ENCODE measurements at places on chromosomes 3 and 15. TPM values are rescaled to one million over a fixed set of nuclear protein-coding genes. Genes with fewer than 3 reads are reported as not detected.

Gene PLIN1
- total RNA-seq: 0.17 TPM

Gene SENP8
- total RNA-seq: 5.0 TPM

Gene CCK
- not detected for total RNA-seq

Gene CYP8B1
- total RNA-seq: not detected

Gene IL12A
- 1.3 TPM for total RNA-seq

Gene CCR3
- not detected for total RNA-seq

DNA sequence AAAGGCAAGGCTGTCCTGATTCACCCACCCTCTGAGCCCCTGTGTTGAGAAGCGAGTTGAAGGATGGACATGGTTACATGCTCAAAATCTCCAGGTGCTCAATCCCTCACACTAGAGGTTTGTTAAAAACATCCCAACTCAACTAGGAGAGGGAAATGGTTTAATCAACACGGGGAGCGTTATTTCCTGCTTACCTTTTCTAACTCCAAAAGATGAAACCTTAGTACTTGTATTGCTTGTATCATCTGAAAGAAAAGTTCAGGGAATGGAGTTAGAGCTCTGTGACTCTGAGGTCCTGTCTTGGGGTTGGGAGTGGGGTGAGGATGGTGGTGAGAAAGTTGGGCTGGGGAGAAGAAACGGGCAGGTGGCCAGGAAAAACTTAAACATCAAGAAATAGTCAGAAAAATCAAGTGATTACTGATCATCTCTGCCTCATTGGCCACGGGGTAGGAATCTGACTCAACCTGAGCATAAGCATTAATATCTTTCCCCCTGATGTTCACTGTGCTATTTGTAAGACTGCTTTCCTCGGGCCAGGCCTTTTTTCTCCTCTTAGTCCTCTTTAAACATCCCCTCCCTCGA is 5.9 kb downstream of the MEIS2 start:
- no peak overlapping the region for H3K4me3 ChIP-seq
- DNase-seq: no peak
- peaks cover 23% of the 10 kb centered on the region for H3K36me3 ChIP-seq
- H3K27me3 ChIP-seq: no peaks in the 10 kb centered on the region
- H3K4me1 ChIP-seq: peaks cover 28% of the 10 kb centered on the region
- no peak overlapping the region for H3K27ac ChIP-seq

DNA sequence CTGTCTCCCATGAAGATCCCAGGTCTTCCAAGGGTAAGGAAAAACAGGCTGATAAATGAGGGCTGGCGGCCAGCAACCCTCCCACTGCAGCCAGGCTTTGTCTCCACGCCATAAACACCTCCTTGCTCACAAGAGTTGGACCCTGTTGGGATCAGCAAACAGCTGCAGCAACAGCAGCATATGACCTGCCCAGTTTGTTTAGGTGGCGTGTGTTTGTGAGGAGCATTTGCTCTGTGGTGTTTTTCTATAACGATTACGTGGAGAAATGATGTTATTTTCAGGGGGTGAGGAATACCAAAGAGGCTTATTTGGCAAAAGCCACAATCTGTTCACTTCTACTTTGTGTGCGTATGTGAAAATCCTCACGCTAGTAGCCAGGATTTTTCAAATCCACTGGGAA is 58.5 kb downstream of the RFTN1 start:
- H3K4me1 ChIP-seq: no peaks in the 10 kb centered on the region
- H3K27ac ChIP-seq: no peak overlapping the region
- no peaks in the 10 kb centered on the region for H3K27me3 ChIP-seq
- H3K4me3 ChIP-seq: no peak overlapping the region

GRCh38 chr15:64157599-64158125 is 5.2 kb downstream of the PPIB start:
- H3K36me3 ChIP-seq: peaks cover 78% of the 10 kb centered on the region

DNA sequence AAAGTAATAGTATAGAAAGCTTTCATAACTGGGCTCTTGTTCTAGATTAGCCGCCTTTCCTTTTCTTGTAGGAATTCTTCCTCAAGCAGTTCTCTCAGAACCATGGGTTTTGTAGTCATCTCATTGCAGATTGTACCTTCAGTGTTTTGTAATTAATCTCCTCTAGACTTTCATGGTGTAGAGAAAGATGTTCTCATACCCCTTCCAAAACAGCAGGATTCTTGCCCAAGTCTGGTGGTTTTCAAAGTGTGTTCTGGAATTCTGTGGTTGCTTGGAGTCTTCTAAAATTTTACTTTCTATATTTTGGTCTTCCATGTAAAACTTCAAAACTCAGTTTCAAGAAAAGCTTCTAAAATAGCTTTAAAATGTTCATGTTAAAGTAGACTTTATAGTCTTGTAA is 293.8 kb downstream of the PTPRG start:
- H3K27me3 ChIP-seq: no peaks in the 10 kb centered on the region
- no peak for DNase-seq
- no peaks in the 10 kb centered on the region for H3K36me3 ChIP-seq

- no peak for DNase-seq
- H3K27me3 ChIP-seq: no peaks in the 10 kb centered on the region
- H3K27ac ChIP-seq: peak overlapping the region; percentile 49
Measured at GRCh38 chr3:11552289-11553264, 91.1 kb downstream of the VGLL4 start.

GRCh38 chr3:136658946-136659682 is 93.1 kb downstream of the STAG1 start:
- peaks cover 11% of the 10 kb centered on the region for H3K36me3 ChIP-seq
- no peaks in the 10 kb centered on the region for H3K4me1 ChIP-seq
- DNase-seq: no peak
- H3K4me3 ChIP-seq: no peak overlapping the region

DNA sequence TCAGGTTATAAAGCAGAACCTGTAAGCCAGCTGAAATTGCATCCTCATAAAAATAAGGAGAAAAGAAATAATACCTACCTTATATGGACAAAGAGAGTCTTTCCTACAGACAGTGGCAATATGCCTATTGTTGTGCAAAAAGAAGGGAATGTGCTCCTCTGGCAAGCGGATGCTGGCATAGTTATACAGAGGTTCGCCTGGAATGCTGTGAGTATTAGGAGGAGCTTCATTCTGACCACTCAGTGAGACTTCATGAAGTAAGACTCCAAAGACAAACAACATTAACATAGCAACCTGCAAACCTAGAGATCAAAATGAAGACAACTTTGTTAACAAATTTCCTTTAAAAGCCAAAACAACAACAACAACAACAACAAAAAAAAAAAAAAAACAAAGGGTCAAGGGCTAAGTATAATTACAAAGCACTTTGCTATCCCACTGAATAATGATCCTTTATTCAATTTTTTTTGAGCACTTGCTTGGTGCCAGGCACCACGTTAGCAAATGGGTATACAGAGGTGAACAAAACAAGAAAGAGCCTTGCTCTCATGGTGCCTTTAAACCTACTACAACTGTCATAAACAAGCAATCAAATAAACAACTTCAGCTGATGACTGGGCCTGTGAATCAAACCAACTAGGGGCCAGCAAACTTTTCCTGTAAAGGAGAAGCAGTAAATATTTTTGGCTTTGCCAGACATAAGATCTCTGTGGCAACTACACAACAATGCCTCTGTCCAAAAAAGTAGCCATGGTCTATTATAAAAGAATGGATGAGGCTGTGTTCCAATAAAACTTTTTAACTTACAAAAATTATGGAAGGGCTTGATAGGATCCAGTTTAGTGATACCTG is 3.7 kb downstream of the EOGT start:
- H3K4me3 ChIP-seq: no peak overlapping the region
- DNase-seq: peak; percentile 35
- peaks cover 58% of the 10 kb centered on the region for H3K36me3 ChIP-seq
- peak overlapping the region; percentile 3 for H3K27ac ChIP-seq
- no peaks in the 10 kb centered on the region for H3K27me3 ChIP-seq

DNA sequence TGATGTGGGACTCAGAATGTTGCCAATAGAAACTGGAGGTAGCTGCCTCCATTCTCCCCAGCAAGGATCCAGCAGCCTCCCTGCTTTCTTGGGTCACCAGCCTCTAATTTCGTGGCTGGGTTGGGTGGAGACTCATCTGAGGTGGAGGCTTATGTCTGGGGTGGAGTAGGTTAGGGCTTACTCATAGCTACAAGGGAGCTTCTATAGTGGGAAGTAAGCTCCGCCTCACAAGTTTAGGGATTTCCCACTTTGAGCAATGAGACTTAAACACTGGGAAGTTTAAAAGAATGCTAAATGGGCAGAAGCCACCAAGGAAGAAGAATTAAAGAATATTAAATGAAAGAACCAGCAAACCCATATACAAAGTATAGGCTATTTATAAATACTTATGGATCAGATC is 63.8 kb downstream of the GJD2 start:
- H3K36me3 ChIP-seq: no peaks in the 10 kb centered on the region
- no peaks in the 10 kb centered on the region for H3K27me3 ChIP-seq
- peaks cover 31% of the 10 kb centered on the region for H3K4me1 ChIP-seq
- peak; percentile 55 for DNase-seq
- H3K4me3 ChIP-seq: no peak overlapping the region

DNA sequence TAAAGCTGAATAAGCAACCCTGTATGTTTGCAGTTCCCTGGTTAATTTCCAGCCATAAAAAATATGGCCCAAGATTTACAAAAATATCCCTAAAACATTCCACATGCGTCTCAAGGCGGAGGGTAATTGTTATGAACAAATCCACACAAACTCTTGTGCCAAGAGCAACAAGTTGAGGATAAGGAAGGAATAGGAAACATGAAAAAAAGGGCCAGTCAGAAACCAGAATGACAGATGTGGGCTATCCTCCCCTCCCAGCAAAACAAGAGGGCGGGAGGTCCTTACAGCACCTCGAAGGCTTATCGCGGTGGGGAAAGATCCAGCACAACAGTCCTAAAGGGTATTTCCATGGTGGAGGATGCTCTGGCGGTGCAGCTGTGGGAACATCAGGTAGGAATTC is 155.6 kb upstream of the HES1 start:
- H3K27ac ChIP-seq: peak overlapping the region; percentile 40
- peaks cover 38% of the 10 kb centered on the region for H3K4me1 ChIP-seq
- no peak for DNase-seq
- H3K27me3 ChIP-seq: peaks cover 7% of the 10 kb centered on the region
- H3K36me3 ChIP-seq: no peaks in the 10 kb centered on the region

DNA sequence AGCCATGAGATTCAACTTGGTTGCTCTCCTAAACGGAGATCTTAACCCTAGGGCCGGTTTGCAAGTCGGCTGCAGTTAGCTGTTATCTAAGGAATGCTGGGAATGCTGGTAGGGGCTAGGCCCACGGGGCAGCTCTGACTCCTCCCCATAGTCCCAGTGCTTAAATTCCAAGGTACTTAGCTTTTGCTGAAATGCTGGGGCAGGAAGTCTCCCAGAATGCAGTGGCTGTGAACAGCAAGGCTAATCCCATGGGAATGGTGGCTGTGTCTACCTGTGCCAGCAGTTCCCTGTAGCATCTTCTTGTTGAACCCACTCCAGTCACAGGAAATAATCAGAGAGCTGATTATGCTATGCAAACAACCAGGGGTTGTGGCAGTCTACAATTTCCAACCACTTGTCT is 102.5 kb upstream of the TJP1 start:
- H3K4me1 ChIP-seq: peaks cover 29% of the 10 kb centered on the region
- DNase-seq: no peak
- no peaks in the 10 kb centered on the region for H3K36me3 ChIP-seq
- no peaks in the 10 kb centered on the region for H3K27me3 ChIP-seq
- H3K4me3 ChIP-seq: no peak overlapping the region

- H3K4me1 ChIP-seq: no peaks in the 10 kb centered on the region
- DNase-seq: peak; percentile 11
- H3K4me3 ChIP-seq: no peak overlapping the region
- no peak overlapping the region for H3K27ac ChIP-seq
Measured at GRCh38 chr3:186268616-186269448, 93.2 kb downstream of the DGKG start.

DNA sequence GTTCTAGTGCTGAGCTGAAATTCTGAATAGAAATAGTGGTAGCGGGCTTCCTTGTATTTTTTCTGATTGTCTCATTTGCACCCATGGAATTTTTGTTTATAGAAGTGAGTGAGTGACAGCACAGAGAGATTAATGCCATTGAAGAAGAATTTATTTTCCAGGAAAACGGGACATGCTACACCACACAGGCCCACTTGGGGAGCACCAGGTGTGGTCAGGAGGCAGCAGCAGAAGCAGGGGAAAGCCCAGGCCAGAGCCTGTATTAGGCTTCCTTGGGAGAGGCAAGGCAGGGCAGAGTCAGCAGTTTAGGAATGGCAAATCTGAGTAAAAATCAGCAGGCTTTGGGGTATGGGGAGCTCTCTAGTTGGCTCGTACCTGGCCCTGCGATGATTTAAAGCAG is 88.4 kb upstream of the ATP11B start:
- H3K27ac ChIP-seq: no peak overlapping the region
- no peaks in the 10 kb centered on the region for H3K36me3 ChIP-seq
- H3K4me1 ChIP-seq: no peaks in the 10 kb centered on the region
- DNase-seq: no peak
- H3K27me3 ChIP-seq: no peaks in the 10 kb centered on the region
- no peak overlapping the region for H3K4me3 ChIP-seq

GRCh38 chr3:109072194-109072593 is 45.7 kb downstream of the MORC1 start:
- no peaks in the 10 kb centered on the region for H3K27me3 ChIP-seq
- H3K4me1 ChIP-seq: no peaks in the 10 kb centered on the region
- no peak for DNase-seq
- H3K36me3 ChIP-seq: peaks cover 6% of the 10 kb centered on the region
- H3K27ac ChIP-seq: no peak overlapping the region

- peaks cover 39% of the 10 kb centered on the region for H3K36me3 ChIP-seq
- peaks cover 5% of the 10 kb centered on the region for H3K4me1 ChIP-seq
Measured at GRCh38 chr3:38119821-38120692, 16.9 kb downstream of the ACAA1 start.

- H3K4me1 ChIP-seq: no peaks in the 10 kb centered on the region
- no peak overlapping the region for H3K27ac ChIP-seq
- no peaks in the 10 kb centered on the region for H3K36me3 ChIP-seq
- peaks cover 99% of the 10 kb centered on the region for H3K27me3 ChIP-seq
Measured at GRCh38 chr15:66149871-66150270, 103.7 kb downstream of the MEGF11 start.

GRCh38 chr15:57784081-57784511 is 77.6 kb downstream of the POLR2M start:
- H3K4me1 ChIP-seq: peaks cover 6% of the 10 kb centered on the region
- H3K36me3 ChIP-seq: no peaks in the 10 kb centered on the region
- no peak overlapping the region for H3K4me3 ChIP-seq
- no peaks in the 10 kb centered on the region for H3K27me3 ChIP-seq
- no peak for DNase-seq

GRCh38 chr3:27031476-27031875 is 337.7 kb downstream of the NEK10 start:
- no peaks in the 10 kb centered on the region for H3K4me1 ChIP-seq
- no peak overlapping the region for H3K4me3 ChIP-seq
- no peaks in the 10 kb centered on the region for H3K27me3 ChIP-seq

DNA sequence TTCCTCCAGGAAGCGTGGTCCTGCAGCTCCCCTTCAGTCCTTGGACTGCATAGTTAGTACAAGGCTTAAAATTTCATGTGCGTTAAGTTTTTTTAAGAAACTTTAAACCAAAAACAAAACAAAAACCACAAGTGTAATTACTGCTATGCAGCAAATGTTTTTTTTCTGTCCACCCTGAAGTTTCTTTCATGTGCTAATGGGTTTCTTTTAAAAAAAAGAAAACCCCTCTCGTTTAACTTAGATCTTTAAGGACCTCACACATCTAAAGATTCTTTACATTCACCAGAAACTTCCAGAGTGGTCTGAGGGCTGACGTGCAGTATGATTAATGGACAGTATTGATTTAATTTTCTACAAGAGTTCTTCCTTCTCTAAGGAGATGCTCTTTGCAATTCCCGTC is 72.0 kb upstream of the PYGO1 start:
- no peaks in the 10 kb centered on the region for H3K27me3 ChIP-seq
- H3K4me3 ChIP-seq: no peak overlapping the region
- DNase-seq: no peak
- H3K36me3 ChIP-seq: no peaks in the 10 kb centered on the region
- H3K27ac ChIP-seq: no peak overlapping the region

GRCh38 chr15:49988766-49989165 is 130.3 kb downstream of the ATP8B4 start:
- H3K4me3 ChIP-seq: no peak overlapping the region
- no peaks in the 10 kb centered on the region for H3K36me3 ChIP-seq
- no peak for DNase-seq
- no peaks in the 10 kb centered on the region for H3K27me3 ChIP-seq

Measured in MCF 10A (cell line).